ENCODE measurements at places on chromosomes 12 and 14.

GRCh38 chr14:63295231-63295685 is 23.5 kb downstream of the GPHB5 start:
- no peak for DNase-seq

- DNase-seq, result no peak
Measured at GRCh38 chr14:104680806-104681688, 8.4 kb upstream of the INF2 start.

DNA sequence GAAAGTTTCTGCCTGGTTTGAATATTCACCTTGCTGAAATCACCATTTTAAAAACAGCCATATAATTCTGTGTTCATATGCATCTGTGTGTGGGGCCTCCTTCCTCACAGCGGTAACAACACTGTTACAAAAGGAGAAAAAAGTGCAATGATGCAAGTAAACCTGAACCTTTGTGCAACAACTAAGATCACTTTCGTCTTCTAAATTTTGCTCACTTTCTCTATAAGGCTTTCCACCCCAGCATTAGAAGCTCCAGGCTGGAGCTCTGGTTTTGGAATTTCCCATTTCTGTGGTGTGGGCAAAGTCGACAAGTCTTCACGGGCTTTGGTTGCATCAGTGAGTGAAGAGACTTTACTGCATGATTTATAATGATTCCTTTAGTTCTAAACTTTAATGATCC is 18.4 kb downstream of the FGD6 start:
- no peak for DNase-seq

- no peak for DNase-seq
Measured at GRCh38 chr12:62789851-62790250, 145.1 kb downstream of the PPM1H start.

GRCh38 chr14:50717811-50718210 is 49.7 kb upstream of the SAV1 start:
- no peak for DNase-seq

- peak; percentile 13 for DNase-seq
Measured at GRCh38 chr14:78904094-78904493, 733.9 kb downstream of the NRXN3 start.

GRCh38 chr12:93318720-93319522 is 58.8 kb upstream of the NUDT4 start:
- DNase-seq, result peak; percentile 30

GRCh38 chr14:105389976-105390848 is 8.1 kb upstream of the TEX22 start:
- DNase-seq, result no peak

GRCh38 chr12:3685830-3686229 is 67.1 kb downstream of the CRACR2A start:
- DNase-seq, result no peak

- no peak for DNase-seq
Measured at GRCh38 chr12:42163913-42164312, 19.2 kb upstream of the GXYLT1 start.

- DNase-seq, result no peak
Measured at GRCh38 chr12:22333186-22333712, 1.3 kb downstream of the ST8SIA1 start.

GRCh38 chr12:52818388-52818787 is 4.5 kb upstream of the KRT4 start:
- no peak for DNase-seq

DNA sequence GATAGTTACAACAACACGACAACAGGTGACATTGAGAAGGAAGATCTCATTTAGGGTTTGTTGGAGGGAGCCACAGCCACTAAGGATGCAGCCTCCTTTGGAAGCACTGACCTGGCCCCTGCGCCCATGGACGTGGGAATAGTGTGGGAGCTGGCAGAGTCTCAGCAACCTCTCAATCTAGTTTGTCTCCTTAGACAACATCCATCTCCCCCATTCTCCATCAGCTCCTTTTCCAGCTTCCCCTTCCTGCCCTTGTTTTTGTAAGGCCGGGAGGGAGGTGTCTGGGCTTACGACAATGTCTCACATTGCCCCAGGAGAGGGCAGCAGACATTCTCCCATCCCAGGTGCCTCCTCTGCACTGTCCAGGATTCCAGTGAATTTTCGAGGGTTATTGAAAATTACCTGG is 170.2 kb upstream of the PZP start:
- DNase-seq, result no peak

- no peak for DNase-seq
Measured at GRCh38 chr14:31190219-31190603, 17.4 kb downstream of the HECTD1 start.

DNA sequence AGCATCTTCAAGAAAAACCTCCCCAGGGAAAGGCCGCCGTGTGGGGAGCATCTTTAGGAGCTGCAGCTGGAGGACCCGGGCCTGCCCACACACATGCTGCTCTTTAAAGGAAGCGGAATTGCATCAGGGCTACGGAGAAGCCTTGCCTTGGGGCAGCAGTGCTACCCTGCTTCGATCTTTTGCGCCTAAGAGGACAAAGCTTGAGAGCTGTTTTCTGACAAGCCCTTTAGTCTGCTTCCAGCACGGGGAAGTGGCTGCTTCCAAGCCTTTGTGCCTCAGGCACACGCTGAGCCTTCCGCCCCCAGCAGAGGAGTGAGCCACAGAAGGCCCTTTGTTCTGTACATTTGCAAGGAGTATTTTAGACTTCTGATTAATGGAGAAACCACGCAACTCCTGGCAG is 31.5 kb downstream of the COA8 start:
- DNase-seq, result no peak

DNA sequence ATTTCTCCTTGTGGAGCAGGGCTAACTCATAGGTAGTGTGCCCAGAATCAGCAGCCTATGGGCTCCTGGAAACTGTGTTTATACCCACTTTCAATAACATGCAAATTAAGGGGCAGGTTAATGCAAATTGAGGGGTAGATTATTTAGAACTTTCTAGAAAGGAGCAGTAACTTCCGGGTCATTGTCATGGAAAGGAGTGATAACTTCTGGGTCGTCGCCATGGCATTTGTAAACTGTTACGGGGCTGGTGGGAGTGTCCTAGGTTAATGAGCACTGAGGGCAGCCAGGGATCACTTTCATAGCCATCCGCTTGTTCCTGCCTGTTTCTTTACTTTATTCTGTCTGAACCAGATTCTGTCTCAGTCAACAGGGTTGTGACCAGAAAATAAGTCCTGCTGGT is 143.3 kb upstream of the RFLNA start:
- no peak for DNase-seq

DNA sequence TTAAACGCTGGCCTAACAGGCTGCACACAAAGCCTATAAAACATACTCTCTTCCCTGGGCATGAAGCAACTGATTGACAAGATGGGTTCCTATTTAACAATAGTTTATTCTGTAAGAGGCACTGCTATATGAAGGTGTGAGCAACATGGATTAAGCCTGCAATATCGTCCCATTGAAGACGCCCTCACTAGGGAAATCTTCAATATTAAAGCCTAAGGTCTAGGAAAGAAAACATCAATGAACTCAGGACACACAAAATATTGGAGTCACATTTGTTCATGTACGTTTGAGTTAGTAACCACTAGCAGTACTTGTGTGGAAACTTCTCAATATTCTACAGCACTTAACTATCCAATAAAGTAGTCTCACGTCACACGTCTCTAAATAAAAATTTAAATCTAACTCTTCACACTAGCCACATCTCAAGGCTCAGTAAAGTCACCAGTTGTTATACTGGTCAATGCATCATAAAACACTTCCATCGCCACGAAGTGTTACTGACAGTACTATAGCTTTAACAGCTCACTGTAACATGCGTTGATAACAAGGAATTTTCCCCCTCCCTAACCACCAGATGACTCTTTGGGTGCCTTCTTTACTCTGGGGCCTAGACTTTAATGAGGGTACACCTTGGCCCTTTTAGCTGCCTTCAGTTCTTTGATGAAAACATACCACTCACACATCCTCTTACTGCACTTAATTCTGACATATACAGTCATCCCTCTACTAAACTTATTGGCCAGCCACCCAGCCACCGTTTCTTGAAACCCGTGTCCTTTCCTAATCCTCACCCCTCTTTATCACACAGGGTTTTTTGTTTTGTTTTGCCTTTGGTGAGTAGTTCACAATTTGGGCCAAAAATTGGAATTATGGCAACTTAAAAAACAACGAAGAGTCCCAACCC is 50.1 kb upstream of the OR5AU1 start:
- DNase-seq, result no peak

- DNase-seq, result peak; percentile 46
Measured at GRCh38 chr14:64721391-64721791, 17.2 kb downstream of the PLEKHG3 start.

DNA sequence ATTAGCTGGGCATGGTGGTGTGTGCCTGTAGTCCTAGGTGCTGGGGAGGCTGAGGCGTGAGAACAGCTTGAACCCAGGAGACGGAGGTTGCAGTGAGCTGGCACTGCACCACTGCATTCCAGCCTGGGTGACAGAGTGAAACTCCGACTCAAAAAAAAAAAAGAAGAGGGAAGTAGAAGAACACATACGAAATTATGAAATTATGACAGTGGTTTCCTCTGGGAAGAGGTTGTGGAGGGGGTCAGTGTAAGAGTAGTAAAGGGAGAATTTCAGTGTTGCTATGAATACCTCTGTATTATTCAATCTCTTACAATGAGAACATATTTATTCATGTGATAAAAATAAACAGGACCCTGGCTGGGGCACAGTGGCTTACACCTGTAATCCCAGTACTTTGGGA is 24.7 kb upstream of the CSRNP2 start:
- no peak for DNase-seq

GRCh38 chr14:91344096-91344495 is 73.5 kb downstream of the CCDC88C start:
- DNase-seq, result no peak

GRCh38 chr14:37179896-37180502 is 7.6 kb upstream of the SLC25A21 start:
- no peak for DNase-seq

DNA sequence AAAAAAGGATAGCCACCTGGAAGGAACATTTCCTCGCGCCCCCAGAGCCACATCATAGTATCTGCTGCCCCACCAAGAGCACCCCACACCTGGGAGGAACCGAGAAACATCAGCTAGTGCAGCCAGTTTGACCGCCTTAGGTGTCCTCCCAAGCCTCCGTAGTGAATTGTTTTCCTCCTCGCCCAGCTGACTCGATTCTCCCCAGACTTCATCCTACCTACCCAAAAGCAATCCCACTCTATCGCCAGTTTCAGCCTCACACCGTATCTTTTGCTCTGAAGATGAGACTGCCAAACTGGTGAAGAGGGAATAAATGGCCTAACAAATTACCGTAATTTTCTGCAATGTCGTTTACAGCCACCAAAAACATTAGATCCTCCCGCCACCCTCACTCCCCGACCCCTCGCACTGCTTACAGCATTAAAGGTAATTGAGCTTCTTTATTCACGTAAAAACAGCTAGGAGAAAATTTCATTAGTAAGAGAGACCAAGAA is 1.2 kb upstream of the SLC11A2 start:
- no peak for DNase-seq

GRCh38 chr12:67633708-67634107 is 14.8 kb upstream of the DYRK2 start:
- DNase-seq, result no peak

DNA sequence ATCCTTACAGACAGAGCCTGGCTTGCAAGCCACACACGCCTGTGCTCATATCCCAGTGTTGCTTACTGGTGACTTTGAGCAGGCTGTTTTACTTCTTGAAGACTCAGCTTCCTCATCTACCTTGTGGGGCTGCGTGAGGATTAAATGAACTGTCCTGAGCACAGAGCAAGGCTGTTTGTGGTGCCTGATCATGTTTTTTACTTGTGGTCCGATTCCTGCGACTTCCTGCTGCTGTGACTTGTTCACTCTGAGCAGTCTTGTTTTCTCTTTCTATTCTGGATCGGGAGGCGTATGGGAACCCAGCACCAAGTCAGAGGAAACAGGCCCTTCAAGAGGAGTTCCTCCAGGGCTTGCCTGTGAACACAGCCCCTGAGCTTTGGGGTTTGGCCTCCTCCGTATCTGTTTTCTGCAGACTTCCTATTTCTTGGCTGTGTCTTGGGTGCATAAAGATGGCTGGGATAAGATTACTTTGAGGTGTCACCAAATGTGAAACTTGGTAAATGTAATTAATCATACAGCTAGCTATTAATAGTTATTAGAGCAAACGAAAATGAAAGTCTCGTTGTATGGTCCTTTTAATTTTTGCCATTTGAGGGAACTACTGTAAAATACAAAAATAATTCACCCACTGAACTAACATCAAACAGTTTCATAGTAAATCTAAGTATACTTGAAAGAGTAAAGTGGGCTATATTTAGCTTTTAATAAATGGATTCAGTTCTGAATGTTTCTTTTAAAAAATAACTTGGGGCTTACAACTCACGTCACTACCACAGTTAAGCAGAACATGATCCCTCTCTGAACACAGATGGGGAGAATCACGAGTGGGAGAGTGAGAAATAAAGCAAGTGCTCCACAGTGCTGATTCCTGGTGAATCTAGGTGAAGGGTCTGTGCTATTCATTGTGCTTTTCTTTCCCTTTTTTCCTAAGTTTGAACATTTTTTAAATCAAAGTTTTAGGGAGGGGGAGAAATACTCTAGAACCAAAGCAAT is 251.5 kb downstream of the FOXN3 start:
- no peak for DNase-seq

DNA sequence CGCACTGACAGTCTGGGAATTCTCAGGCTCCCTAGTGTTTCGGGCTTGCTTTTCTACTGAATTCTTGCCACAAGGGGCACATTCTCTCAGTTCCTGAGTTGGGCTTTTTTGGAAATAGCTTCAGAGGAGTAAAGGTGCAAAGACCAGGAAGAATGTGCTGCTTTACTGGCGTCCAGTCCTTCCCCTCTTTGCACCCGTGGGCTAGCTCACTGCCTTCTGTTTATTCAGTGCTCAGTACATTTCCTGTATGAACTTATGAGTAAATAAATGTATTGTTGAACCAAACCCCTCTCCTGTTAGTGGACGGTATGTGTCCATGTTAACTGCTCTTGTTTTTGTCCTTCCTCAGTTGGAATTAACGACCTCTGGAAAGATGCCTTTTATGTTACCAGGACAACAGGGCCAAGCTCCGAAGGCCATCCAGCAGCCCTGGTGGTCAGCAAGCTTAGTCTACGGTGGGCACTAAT is 24.0 kb downstream of the GSG1 start:
- no peak for DNase-seq

GRCh38 chr14:53824061-53824460 is 132.6 kb downstream of the BMP4 start:
- no peak for DNase-seq

- no peak for DNase-seq
Measured at GRCh38 chr14:60266021-60266937, 17.3 kb downstream of the PPM1A start.

DNA sequence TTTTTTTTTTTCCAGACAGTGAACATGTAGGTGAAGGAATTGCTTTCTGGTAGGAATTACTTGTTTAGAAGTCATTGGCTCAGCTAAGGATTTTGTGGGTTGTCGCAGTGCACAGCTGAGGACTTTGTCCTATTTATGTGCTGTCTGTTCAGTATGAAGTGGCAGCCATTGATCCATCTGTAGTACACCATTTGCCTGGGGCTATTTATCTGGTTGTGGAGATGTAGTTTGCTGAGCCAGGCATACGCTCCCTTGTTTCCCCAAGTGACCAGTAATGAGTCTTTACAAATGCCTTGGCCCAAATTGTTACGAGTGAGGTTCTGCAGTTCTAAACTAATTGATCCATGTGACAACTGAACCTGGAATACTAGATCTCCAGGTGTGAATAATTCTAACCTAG is 140.1 kb downstream of the NRXN3 start:
- DNase-seq, result peak; percentile 75

- DNase-seq, result no peak
Measured at GRCh38 chr14:79426103-79426755, 785.1 kb downstream of the DIO2 start.

Measured in NCI-H1436 (cell line).